ENCODE measurements at places on chromosomes 11 and 22.

GRCh38 chr11:58275002-58275401 is 6.9 kb upstream of the OR10W1 start:
- DNase-seq: no peak

GRCh38 chr11:124837491-124837856 is 27.8 kb upstream of the ROBO3 start:
- peak; percentile 54 for DNase-seq

- DNase-seq: no peak
These were observed 173.3 kb downstream of the TBC1D22A start for GRCh38 chr22:46935506-46936377.

DNA sequence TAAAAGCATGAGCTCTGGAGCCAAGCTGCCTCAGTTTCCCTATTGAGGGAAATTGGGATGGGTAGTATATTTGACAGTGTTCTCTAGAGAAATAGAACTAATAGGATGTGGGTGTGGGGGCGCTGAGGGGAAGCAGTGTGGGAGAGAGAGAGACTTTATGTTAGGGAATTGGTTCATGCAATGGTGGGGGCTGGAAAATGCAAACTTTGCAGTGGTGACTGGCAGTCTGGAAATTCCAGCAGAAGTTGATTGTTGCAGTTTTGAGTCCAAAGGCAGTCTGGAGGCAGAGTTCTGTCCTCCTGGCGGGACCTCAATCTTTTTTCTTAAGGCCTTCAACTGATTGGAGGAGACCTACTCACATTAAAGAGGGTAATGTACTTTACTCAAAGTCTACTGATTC is 59.4 kb upstream of the SYT13 start:
- DNase-seq: no peak

Measured in hindlimb muscle (tissue), 1 donor.